PC-3 (cell line): ENCODE measurements at places on chromosomes 4 and X.

DNA sequence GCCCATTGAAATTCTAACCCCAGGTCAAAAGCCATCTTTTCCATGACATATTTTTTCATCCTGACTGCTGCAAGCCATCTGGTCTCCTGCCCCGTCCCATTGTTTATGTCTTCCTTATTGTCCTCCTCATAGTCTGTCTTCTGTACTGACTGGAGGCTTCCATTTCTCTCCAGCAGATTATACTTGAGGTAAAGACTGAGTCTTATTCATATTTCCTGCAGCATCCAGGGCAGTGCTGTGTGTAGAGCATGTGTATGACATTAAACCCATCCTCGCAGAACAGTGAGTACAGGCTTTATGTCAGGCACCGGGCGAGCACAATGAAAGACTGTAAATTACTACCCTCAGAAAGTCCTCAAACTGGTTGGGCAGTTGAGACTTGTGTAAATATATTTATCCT lies 275.1 kb downstream of the C4orf33 start:
- DNase-seq = no peak

GRCh38 chr4:153518637-153519389 lies 52.7 kb downstream of the TMEM131L start:
- no peak for DNase-seq

DNA sequence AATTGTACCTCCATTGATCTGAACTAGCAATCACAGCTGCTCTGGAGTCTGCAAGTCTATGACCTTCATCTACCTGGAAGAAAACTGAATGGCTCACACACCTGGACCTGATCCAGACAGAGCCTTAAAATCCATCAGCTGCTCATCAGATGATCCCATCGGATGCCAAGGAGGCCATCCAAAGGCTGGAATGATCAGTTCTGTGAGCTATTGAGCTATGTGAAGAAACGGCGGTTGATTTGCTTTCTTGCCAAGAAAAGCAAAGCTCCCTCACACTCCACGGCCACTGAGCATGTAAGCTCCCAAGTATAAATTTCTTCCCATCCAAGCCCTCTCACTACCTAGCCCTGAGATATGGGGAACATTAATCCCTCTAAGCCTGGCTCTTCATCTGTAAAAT lies 63.1 kb downstream of the RELL1 start:
- no peak for DNase-seq

GRCh38 chr4:41709844-41710481 lies 38.6 kb downstream of the PHOX2B start:
- DNase-seq = peak; percentile 81

DNA sequence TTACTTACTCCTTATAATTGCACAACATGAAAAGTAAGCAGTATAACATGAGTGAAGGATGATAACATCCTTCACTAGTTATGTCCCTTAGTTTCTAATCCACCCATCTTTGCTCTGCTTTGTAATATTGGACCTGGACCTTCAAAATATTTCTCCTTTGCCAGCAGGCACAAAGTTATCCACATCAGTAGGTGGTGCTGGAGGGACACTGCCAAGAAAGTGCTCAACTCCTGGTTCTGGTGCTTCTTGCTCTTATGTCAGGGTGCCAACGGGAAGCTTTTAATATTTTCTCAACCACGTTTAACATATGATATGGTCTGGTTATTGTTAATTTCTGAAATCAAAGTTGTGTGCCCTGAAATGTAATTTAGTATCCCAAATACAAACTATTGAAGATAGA lies 49.1 kb downstream of the TMEM165 start:
- DNase-seq = peak; percentile 67

GRCh38 chr4:11268149-11268548 lies 160.5 kb downstream of the HS3ST1 start:
- no peak for DNase-seq

- no peak for DNase-seq
Observed at GRCh38 chr4:40547789-40548132, 81.9 kb downstream of the RBM47 start.

DNA sequence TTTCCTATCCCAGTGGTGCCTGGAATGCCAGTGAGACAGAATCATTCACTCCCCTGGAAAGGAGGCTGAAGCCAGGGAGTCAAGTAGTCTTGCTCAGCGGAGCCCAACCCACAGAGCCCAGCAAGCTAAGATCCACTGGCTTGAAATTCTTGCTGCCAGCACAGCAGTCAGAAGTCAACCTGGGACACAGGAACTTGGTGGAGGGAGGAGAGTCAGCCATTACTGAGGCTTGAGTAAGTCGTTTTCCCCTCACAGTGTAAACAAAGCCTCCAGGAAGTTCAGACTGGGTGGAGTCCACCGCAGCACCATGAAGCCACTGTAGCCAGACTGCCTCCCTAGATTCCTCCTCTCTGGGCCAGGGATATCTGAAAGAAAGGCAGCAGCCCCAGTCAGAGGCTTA lies 283.2 kb upstream of the CPEB2 start:
- peak; percentile 78 for DNase-seq

GRCh38 chr4:83152746-83153145 lies 38.2 kb upstream of the PLAC8 start:
- DNase-seq = no peak

- no peak for DNase-seq
Observed at GRCh38 chr4:8323947-8324555, 54.5 kb downstream of the HTRA3 start.

- no peak for DNase-seq
Observed at GRCh38 chr4:132662456-132662855, 486.6 kb upstream of the PCDH10 start.
